DMS79 treated with DMSO at 0.1 percent for 48 hours (cell line): ENCODE measurements at places on chromosomes 16 and 17.

DNA sequence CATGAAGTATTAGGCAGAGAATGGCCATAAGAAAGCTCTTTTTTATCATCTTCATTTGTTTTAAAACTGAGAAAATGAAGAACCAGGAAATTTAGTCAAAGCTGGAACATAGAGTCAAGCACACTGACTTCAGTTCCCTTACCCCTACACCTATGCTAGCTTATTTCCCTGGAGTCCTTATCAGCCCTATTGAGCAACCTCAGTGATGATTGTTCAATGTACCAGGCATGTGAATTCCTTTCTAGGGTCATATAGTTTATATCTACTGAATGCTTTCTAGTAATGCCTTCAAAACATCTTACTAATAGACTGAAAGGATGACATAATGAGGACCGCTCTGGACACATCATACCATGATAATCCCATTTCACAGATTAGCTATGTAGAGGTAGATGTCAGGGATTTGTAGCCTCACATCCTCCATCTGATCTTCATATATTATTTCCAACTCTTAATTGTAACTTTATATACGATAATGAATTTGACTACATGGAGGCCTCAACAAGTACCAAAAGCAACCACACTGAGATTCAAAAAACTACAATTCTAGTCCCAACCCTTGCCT, 460.4 kb upstream of the DYNLRB2 start:
- no peak for DNase-seq

GRCh38 chr16:67658849-67659674, 998 bp downstream of the ACD start:
- DNase-seq: no peak

GRCh38 chr16:57479976-57480753, 6.1 kb downstream of the DOK4 start:
- no peak for DNase-seq

- DNase-seq: no peak
Measured at GRCh38 chr16:54657709-54658102, 273.0 kb upstream of the IRX5 start.

- DNase-seq: no peak
Measured at GRCh38 chr16:16018705-16019104, 69.3 kb downstream of the ABCC1 start.

DNA sequence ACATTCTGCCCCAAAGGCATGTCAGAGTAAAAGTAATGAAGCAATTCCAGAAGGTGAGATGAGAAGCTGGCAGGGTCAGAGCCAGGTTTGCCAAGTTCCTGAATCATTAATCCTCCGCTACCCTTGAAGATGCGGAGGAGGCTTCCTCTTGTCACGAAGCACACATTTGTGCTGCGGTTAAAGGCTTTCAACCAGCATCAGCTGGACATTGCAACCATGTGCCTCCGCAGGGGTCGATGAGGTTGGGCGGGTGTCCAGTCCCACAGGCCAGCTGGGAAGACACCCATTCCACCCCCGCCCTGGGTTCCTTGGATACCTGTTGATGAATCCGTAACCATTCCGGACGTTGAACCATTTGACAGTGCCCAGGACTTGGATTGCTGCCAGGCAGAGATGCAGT, 1.3 kb downstream of the YBX2 start:
- DNase-seq: no peak

DNA sequence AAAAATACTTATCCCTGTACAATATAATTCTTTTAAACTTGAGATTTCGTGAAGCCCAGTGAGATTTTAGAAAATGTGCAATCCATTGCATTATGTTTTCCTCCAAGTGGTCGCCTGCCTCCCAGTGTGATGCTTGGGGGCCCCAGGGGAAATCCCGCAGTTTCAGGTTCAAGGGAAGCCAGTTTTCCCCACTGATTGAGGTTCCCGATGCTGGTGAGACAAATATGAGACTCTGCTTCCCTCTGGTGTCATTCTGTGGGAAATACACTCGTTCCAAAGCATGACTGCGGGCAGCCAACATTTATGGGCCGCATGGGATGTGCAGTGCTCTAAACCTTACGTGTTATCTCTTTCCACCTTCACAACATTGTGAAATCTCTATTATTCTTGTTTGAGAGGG, 200.8 kb downstream of the PRKCB start:
- peak; percentile 32 for DNase-seq

DNA sequence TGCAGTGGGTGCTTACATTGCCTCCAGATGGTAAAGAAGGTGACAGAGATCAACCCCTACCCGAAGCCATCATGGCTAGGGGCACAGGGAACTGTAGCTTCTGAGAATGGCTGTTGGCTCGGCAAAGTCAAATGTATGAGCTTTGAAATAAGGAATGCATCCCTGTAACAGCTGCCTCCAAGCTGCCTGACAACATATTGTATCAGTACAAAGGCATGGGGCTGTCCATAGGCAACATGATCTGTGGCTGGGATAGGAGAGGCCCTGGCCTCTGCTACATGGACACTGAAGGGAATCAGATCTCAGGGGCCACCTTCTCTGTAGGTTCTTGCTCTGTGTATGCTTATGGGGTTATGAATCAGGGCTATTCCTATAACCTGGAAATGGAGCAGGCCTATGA, 119.2 kb upstream of the NETO2 start:
- DNase-seq: no peak

GRCh38 chr17:13678841-13679240, 77.1 kb upstream of the HS3ST3A1 start:
- no peak for DNase-seq

- no peak for DNase-seq
Measured at GRCh38 chr17:16934836-16935235, 37.1 kb downstream of the TNFRSF13B start.

GRCh38 chr16:10762336-10763016, 18.8 kb downstream of the NUBP1 start:
- DNase-seq: no peak

DNA sequence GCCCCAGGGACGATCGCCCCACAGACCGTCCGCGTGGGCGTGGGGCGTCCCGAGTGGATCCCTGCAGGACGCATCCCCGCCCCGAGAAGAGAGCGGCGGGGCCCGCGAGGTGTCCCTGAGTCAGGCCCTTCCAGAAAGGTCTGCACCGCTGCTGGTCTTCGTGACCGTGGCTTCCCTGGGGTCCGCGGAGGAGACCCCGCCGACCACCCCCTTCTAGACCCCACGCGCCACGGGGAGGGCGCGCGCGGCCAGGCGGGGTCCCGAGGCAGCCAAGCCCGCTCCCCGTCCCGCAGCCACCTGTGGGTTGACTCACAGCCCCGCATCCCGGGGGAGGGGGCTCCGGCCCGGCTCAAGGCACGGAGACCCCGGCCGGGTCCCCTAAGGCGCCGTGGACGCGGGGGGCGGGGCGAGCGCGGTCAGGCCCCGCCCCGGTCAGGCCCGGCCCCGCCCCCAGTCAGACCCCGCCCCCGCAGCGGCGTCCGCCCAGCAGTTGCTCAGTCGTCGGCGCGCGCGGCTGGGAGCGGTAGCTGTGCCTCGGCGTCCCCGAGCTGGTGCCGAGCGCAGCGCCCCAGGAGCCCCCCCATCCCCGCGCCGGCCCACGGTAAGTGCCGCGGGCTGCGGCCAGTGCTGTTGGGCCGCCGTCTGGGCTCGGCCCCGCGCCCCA, at the start of gene BAIAP3:
Gene BAIAP3, plus strand, starts transcription at position 497 of the 664 bp plus-strand sequence. CDS start 4,905 bp downstream, outside the sequence.
- DNase-seq: no peak

GRCh38 chr17:77394540-77395295, 253.9 kb downstream of the SEC14L1 start:
- no peak for DNase-seq

DNA sequence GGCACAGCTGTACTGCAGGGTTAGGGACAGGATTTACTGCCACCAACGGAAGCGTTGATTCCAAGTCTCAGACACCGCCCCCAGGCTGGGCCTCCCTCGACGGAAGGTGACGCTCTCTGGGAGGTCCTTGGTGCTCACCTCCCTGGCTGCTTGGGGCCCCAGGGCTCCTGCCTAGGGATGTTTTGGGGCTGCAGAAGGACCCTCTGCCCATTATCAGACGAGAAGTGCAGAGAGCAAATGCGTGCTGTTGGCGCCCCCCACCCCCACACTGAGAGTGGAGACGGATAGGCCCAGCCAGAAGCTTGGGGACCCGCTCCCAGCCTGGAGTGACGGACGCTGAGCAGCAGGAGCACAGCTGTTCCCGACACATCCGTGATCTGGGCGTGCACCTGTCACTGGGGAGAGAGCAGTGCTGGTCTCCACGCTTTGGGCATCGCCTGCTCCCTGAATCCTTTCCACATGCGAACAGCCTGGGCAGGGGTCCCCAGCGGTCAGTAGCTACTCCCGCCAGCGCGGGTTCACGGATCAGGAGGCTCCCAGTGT, 5.1 kb upstream of the SOX8 start:
- no peak for DNase-seq

DNA sequence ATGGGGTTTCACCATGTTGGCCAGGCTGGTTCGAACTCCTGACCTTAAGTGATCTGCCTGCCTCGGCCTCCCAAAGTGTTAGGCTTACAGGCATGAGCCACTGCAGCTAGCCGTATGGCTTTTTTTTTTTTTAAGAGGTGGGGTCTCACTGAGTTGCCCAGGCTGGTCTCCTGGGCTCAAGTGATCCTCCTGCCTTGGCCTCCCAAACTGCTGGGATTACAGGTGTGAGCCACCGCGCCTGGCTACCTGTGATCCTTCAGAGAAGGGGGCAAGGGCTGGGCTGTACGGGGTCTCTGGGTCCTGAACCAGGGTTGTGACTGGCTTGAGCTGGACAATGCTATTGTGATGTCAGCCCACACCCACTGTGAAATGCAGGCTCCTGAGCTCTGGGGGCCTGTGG, at the start of gene RNF151:
Gene RNF151, plus strand, starts transcription at position 397 of the 400 bp plus-strand sequence. CDS start 26 bp downstream, outside the sequence.
- no peak for DNase-seq

DNA sequence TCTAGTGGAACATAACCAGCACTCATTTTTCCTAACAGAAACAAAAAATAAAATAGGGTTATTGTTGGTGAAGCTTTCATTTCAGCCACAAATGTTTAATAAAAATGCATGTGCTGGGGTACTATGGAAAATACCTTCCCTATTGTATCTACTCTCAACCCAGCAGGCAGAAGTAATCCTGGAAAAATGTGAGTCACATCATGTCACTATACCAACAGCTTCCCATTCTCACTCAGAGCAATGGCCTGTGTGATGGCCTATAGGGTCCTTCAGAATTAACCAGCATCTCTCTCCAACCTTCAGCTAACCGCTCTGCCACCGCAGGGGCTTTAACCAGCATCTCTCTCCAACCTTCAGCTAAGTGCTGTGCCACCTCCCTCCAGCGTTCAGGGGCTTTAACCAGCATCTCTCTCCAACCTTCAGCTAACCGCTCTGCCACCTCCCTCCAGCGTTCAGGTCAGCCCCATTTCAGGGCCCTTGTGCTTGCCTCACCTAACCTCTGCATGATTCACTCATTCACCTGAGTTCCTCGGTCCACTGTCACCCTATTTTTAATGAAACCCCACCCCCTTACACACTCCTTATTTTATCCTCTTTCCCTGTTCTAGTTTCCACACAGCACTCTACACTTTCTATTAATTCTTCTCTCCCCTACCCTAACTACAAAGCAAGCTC, 34.0 kb downstream of the UBE2G1 start:
- DNase-seq: no peak

GRCh38 chr17:58187675-58188074, 4.9 kb upstream of the EPX start:
- no peak for DNase-seq

- DNase-seq: no peak
Measured at GRCh38 chr17:68526548-68526947, 14.3 kb downstream of the PRKAR1A start.

DNA sequence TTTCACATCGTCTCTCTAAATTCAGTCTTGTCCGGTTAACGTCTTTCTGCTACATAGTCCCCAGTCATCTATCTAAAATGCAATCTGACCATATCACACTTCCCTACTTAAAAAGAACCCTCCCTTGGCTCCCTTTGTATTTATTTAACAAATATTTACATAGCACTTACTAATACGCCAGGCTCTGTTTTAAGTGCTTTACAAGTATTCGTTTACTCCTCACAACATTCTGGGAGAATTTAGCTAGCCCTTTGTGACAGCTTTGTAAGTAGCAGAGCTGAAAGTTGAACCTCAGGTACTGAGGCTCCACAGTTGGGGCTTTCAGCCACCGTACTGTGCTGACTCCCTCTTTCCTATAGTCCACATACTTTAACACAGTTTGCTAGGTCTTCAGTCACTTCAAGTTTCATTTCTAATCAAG, 9.2 kb downstream of the PAFAH1B1 start:
- peak; percentile 86 for DNase-seq

GRCh38 chr16:89541792-89542191, 18.7 kb upstream of the RPL13 start:
- DNase-seq: no peak

- no peak for DNase-seq
Measured at GRCh38 chr16:66332634-66333610, 33.6 kb upstream of the CDH5 start.

- no peak for DNase-seq
Measured at GRCh38 chr17:73105431-73105830, 12.9 kb upstream of the SLC39A11 start.
